Stimulated activated CD8-positive, alpha-beta memory T cell treated with anti-CD3 and anti-CD28 coated beads, Interleukin-7, amount 100 ng/mL, for 1 hour (primary cell): ENCODE measurements at places on chromosomes 12 and 14.

DNA sequence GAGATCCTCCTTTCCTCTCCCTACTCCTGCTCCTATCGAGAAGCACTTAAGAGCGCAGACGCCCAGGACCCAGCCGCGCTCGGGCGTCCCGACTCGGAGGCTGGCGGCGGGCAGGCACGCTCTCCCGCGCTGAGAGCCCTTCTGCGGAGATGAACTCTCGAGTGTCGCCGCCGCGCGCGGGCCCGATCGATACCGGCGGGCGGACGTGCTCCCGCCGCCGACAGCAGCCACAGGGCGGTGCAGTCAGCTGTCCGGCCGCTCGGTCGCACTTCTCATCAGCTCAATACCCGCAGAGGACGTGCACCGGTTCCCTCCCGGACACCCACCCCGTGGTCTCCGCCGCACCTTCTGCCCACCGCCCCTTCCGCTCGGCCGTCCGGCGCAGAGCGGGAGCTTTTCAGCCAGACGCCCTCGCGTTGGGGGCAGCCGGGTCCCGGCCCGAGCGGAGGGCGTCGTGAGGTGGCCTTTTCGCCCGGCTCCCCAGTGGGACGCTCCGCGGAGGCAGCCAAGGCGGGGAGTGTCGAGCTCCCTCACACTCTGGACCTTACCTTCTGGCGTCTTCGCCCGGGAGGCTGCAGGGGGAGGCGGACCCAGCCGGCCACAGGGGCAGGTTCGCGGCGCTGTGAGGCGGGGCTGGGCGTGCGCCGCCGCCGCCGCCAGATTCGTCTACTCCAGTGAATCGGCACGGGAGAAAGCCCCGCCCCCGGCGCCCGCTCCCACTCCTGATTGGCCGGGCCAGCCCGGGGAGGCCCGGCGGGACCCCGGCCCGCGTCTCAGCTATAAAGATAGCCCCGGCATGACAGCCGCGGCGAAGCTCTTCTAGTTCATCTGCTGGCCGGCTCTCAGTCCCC, at the start of gene INSM2:
Gene INSM2 (plus strand): TSS at position 808 of the 851 bp plus-strand sequence. CDS start 89 bp downstream, outside the sequence.
- no peak for DNase-seq

DNA sequence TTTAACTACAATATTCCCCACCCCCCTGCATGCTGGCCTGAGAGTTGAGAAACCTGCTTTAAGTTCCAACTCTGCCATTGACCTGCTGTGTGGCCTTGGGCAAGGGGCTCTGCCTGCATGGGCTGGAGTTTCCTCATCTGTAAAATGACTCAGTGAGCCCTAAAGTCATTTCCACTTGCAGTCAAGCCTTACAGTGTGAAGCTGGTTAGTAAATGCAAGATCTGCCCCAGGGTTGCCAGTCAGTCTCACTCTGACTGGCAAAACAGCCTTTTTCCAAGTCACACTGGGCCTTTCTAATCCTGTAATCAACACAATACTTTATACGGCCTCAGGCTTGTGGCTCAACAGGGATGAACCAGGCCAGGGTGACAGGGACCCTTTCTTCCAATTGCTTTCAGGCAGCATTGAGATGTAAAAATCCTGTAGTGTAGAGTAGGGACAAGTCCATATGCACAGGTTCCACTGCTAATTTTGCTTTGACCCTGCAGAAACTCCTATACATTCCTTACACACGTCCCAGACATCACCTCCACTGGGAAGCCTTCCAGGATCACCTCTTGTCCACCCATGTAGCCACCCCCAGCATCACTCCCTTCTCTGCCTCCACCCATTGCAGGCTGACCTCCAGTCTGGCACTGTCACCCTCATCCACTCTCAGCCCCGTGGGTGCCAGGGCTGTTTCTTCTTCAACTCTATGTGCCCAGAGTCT, 42.6 kb upstream of the PRIMA1 start:
- DNase-seq: no peak

DNA sequence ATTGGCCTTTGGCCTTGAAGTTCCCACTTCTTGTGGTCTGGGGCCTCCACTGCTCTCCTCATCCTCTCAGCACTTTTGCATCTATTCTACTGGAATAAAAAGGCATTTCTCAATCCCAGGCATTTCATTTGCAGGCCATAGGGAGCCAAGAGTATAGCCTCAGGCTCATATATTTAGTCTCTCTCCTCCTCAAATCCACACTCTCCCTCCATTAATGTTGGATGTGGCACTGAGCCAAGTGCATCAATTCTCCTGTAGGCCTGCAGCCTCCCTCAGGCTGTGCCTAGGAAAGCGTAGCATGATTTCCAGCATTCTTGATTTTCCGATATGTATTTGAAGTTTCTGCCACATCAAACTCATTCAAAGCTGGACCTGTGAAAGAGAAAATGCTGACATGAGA, 211.5 kb upstream of the CPNE8 start:
- no peak for DNase-seq

GRCh38 chr12:131194166-131194565, 240.5 kb downstream of the ADGRD1 start:
- no peak for DNase-seq

GRCh38 chr14:50085570-50086320, 30.6 kb downstream of the VCPKMT start:
- no peak for DNase-seq

DNA sequence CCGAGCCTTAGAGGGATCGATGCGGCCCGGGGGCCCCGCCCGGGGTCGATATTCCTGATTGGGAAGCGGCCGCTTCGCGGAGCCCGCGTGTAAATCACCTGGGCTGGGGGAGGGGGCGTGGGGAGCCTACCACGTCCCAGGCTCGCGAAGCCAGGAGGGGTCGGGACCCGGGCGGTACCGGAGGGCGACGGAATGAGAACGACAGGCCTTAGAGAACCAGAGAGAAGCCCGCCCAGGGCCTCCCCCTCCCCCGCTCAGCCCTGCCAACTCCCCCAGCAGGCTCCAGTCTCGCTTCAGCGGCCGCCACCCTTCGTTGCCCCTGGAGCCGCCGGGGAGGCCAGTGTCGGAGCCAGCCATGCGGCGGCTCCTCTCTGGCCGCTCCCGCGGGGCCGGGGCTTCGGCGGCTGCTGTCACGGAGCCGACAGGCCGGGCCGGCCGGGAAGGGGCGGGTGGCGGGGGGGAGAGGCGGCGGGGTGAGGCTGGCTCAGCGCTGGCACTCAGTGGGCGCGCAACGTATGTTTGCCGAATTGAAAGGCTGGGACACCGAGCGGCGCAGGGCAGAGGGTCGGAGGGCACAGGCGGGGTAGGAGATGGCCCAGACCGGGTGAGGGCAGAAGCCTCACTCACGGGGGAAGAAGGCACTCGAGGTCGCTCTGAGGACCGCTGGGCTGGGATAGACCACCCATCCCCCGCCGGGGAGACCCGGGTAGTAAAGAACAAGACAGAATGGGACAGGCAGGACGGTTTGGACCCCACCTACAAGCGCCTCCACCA, 1.4 kb upstream of the DNAJC22 start:
- DNase-seq: no peak

- no peak for DNase-seq
Observed at GRCh38 chr14:99512571-99513182, 31.5 kb downstream of the CCNK start.
